ENCODE measurements at places on chromosomes 4 and X. TPM values are rescaled to one million over a fixed set of nuclear protein-coding genes. Genes with fewer than 3 reads are reported as not detected.
A peak's percentile ranks its signal among the peaks of the same experiment; 100 is the strongest.

RPS6KA6 gene
- 6.8 TPM for total RNA-seq

CETN2 gene
- 25.8 TPM for total RNA-seq

DNA sequence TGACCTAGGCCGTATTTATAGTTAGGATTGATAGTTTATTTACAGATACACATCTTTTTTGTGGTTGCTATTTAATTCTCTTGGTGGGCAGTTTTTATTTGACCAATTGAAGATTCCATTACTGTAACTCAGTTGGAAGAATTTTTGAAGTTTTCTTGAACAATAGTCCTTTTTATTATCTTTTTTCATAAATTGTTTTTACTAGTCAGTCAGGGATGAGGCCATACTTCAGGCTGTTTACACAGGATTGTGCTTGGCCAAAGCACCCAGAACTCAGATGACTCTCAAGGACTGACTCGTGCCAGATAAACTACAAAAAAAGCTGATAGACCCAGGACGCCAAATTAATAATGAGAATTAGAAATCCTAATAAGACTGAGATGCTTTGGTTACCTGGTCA, 7.0 kb downstream of the HERC3 start:
- peak; percentile 74 for DNase-seq

OTC gene
- not detected for total RNA-seq

FGA gene
- not detected for total RNA-seq

PCDH10 gene
- 0.90 TPM for total RNA-seq

DNA sequence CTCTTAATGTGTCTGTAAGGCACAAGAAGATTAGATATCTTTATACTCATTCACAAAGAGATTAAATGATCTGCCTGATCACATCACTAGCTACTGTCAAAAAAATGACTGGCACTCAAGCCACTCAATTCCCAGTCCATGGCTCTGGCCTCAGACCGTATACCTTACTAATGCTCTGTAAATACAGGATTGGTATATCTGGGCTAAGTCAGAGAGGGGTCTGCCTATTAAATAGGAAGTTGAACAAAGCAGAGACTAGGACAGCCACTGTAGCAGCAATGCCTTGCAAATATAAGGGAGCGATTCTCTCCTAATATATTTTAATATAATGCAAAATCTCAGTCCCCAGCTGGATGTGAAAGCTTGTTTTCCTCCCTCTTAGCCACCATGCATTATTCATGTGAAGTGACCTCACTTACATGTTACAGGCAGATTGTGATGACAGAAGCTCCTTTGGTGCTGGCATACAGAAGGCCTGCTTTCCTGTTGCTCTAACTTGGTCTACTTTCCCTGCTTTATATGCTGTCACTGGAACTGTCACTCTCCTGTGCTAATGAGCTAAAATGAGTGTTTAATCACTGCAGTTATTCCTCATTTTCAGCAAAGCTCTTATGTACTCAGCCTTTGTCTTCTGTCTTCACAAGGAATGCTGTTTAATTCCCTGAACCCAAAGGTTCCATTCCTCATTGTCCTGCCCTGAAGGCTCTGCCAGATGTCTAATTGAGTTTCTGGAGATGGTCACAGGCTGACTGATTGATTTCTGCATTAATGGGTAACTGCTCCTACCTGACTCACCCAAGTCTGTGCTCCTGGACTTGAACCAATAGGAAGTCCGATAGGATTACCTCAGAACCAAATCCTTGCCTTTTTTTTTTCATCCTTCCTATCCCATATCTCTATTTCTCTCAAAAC, 578.2 kb downstream of the KLHL13 start:
- no peak for DNase-seq

Measured in IMR-90 (cell line).